Heart left ventricle (tissue), 16 donors: ENCODE measurements at places on chromosomes 1 and 21. TPM values are rescaled to one million over a fixed set of nuclear protein-coding genes. Genes with fewer than 3 reads are reported as not detected.

- DNase-seq = no peak
- peaks cover 6% of the 10 kb centered on the region for H3K27me3 ChIP-seq
- no peaks in the 10 kb centered on the region for H3K36me3 ChIP-seq
These were observed 423 bp downstream of the SLAMF8 start for GRCh38 chr1:159827102-159827490.

- H3K27me3 ChIP-seq = no peaks in the 10 kb centered on the region
- no peaks in the 10 kb centered on the region for H3K36me3 ChIP-seq
- H3K4me1 ChIP-seq = peaks cover 23% of the 10 kb centered on the region
- no peak overlapping the region for H3K4me3 ChIP-seq
These were observed 88.0 kb upstream of the SLFNL1 start for GRCh38 chr1:41109310-41110197.

The TBX19 gene
- 0.88 TPM for total RNA-seq

The TENT5C gene
- total RNA-seq = 10.3 TPM

DNA sequence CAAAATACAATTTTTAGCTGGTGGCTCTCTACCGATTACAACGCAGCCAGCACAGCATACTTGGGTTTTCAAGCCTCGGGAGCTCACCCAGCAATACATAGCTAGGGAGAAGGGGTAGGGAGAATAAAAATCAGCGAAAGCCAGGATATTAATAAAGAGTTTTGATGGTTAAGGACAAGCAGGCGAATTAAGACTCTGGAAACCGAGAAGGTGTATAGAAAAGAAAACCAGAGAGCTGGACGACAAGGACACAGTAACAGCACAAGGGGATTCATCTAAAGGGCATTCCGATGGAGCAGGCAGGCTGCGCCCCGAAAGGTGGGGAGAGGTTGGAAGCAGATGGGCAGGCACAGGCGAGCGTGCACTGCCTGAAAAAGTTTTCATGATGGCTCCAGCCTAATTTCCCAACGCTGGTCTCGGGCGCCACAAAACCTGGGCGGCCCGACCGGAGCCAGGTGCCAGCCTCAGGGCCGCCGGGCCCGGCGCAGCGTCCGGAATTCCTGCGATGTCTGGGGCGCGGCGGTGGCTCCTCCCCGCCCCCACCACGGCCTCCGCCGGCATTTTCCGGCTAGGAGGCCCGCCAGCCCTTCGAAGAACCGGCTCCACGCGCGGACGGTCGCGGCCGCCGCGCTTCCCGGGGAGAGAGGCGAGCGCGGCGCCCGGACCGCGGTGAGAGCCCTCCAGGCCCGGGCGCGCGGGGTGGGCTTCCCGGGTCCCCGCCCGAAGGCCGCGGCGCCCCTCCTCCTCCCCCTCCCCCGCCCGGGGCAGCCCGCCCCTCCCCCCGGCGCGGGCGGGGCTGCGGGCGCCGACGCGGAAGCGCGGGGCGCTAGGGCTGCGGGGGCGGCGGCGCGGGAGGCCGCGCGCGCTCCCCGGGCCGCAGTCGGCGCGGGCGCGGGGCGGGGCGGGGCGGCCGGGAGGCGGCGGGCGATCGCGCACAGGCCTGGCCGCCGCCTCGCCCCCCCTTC is 774 bp upstream of the DYRK1A start:
- H3K27me3 ChIP-seq = no peaks in the 10 kb centered on the region
- peak overlapping the region; percentile 98 for H3K27ac ChIP-seq
- H3K4me3 ChIP-seq = peak overlapping the region; percentile 81
- no peaks in the 10 kb centered on the region for H3K36me3 ChIP-seq
